ACHN (cell line): ENCODE measurements at places on chromosomes 1 and 21.

- DNase-seq, result no peak
These were observed 1.2 kb downstream of the EVA1B start for GRCh38 chr1:36322041-36322785.

DNA sequence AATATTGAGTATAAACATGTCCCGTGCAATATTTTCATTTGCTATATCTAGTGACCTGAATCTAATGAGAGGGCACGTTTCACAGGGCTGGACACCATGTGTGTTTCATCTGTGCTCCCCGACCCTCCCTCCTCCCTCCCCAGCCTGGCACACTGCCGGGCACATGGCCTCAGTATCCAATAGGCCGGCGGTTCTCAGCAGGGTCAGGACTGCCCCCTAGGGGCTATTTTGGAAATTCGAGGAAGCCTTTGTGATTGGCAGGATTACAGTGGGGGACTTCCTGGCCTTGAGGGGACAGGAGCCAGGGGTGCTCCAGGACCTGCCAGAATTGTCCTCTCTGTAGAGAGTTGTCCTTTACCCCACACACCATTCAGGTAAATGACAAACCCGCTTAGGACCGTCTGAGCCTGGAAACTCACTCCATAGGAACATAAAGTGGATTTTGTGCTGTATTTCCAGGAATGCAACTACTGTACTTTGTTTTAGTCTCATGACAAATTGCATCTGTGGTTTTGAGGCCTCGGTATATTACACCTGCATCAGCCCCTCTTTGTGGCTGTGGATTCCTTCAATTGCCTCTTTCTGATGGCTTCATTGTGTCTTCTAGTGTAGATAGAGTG is 109.5 kb upstream of the SIM2 start:
- DNase-seq, result peak; percentile 59

- DNase-seq, result no peak
These were observed 58.0 kb downstream of the LGR6 start for GRCh38 chr1:202251424-202252256.

DNA sequence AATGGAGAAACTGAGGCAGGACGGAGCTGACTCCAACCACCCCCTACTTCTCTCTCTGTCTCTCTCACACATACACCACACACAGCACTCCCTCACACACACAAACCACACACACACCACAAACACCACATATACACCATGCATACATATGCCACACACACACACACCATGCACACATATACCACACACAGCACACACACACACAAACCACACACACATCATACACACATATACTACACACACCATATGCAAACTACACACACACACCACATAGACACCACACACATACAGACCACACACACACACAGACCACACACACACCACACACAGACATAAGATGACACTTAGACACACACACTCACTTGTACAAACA is 94.3 kb downstream of the RIPK4 start:
- DNase-seq, result no peak

- DNase-seq, result no peak
These were observed 176.0 kb upstream of the NRIP1 start for GRCh38 chr21:15240848-15241247.

DNA sequence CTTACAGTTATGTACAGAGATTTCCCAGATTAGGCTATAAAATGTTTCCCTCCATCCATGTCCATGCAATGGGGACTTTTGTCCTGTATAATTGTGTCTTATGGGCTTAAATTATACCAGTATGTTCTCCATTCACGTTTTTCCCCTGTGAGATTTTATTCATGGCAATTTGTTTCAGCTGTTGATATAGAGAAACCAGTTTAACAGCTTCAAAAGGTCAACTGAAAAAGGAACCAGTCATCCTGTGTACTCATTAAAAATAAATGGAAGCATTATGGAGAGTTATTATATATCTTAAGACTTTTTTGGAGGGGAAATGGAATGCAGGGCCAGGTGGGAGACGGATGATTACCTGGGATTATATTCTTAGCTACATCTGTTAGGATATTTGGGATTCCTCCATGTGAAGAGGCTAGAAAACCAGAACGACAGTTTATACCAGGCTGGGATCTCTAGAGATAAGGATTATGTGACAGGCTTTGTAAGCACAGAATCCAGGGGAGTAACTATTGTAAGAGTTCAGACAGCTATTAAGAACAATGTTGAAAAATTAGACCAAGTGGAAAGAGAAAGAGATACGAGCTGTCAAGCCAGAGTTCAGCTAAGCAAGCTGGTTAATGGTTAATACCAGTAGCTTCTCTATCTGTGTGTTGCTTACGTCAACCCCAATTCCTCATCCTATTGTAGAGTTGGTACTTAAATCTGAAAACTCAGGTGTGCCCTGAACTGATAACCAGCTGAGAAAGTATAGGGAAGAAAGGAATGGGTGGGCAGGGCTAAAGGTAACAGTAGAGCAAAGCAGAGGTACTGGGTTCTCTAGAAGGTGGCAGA is 12.4 kb upstream of the ZNF697 start:
- no peak for DNase-seq

DNA sequence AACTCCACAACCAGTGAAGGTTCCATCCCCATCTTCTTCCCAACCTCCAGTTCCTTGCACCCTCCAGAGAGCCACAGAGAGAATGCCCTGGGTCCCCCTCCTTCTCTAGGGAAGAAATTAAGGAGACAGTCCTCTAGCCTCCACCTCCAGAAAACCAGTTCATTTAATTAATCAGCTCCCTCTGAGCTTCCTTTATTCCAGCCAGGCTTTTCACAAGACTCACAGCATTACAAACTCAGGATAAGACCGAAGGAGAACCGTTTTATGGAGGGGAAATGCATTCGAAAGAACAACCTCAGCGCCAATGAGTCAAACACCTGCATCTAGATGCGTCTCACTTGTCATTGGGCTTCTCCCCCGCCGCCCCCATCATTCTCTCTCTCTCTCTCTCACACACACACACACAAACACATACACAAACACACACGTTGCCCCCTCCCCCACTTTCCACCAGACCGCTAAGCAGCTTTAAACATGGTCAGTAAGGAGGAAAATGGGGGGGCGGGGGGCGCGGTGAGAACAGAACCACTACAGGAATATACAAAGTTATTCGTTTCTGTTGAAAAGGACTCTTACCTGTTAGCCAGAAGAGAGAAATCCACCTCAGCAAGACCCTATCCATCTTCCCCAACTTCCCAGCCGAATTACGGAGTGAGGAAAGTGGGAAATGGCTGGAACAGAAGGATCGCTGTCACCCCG is 544 bp downstream of the ILDR2 start:
- peak; percentile 21 for DNase-seq
